ENCODE measurements at places on chromosomes 7 and 10.

DNA sequence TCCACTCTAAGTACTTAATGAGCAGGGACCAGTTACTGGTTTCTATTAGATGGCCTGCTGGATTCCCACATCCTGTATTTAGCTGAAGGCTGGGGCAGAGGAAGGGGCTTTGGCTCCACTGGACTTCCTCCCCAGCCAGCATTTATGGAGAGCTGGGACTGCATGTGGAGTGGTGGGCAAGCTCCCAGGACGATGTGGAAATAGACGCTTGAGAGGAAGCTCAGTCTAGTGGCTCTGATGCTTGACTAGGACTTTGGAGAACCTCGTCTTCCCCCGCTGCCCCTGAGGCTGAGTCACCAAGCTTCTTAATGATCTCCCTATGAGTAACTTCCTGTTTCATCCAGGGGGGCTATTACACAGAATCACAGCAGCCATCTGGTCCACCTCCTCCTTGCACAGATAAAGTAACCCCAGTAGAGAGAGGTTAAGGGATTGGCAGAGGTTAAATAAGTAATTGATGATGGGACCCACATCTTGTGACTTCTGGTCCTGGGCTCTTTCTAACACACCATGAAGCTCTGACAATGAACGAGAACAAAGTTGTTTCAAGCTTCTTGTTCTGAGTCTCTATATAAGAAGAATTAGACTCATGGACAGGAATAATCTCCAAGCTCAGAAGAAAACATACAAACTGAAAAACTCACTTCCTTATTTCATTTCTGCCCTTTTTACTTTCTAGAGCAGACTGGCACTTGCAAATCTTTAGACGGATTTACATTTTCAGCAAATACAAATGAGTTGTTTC lies 126.2 kb downstream of the PRPF18 start:
- no peak for DNase-seq

DNA sequence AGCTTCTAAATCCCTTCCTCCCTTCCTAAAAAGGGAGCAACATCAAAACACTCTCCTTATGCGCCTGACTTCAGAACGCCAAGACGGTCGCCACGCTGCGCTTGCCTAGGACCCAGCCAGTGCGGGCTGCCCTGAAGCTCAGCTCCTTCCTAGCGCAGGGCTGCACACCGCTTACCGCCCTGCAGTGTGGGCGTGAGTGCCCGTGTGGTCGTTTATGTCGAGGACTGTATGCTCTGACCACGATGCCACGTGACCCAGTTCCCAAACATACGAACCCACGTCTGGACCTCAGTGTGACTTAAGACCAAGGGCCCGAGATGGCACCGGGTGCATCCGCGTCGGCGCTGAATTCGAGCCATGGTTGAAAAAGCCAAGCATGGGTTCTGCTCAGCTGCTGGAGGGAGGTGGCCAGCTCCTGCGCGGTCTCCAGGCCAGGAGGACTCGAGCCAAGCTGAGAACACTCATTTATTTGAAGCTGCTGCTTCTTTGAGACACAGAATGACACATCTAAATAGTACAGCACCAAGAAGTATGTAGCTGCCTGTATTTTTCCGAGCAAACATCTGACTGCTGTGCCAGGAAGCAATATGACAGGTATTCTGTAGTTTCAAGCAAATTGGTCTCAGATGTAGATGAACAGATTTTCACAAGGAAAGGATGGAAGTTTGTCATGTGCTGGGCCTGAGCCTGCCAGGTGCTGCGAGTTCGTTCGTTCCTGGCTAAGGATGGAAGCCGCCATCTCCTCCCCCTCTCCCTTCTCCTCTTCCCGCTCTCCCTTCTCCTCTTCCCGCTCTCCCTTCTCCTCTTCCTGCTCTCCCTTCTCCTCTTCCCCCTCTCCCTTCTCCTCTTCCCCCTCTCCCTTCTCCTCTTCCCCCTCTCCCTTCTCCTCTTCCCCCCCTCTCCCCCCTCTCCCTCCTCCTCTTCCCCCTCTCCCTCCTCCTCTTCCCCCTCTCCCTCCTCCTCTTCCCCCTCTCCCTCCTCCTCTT lies 184.7 kb downstream of the EBF3 start:
- DNase-seq = no peak

- DNase-seq = no peak
Measured at GRCh38 chr7:34165927-34166550, 260.7 kb downstream of the BMPER start.

GRCh38 chr7:72409638-72410015 lies 2.5 kb downstream of the CALN1 start:
- no peak for DNase-seq

DNA sequence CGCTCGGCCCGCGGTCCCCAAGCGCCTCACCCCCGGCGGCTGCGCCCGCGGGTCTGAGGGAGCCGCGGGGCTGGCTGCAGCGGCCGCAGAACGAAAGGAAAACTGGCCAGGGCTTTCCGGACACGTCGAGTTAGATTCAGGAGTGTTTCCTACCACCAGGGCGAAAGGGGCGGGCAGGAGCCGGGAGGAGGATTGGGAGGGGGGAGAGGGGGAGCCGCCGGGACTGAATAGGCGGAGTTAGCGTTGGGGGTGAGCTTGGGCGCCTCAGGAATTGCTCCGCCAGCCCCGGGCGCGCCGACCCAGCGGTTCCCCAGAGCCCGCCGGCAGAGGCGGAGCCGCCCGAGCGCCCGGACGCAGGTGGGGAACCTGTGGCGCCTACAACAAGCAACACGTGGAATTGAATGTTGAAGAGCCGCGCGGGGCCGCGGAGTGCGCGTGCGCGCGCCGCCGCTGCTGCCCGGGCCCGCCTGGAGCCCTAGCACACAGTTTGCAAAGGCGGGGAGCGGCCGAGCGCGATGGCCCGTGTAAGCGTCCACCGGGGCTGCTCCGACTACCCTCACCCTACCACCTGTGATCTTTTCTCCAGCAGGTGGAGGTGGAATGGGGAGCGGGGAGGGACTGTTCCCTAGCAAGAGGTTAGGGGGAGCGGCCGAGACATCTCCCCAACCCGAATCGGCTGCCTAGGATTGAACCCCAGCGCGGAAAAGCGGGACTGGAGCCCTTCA lies at the start of gene CADPS2:
TSS of gene CADPS2 (minus strand) at position 104 of the 725 bp plus-strand sequence. CDS start 123 bp downstream, outside the sequence.
- peak; percentile 52 for DNase-seq

- no peak for DNase-seq
Measured at GRCh38 chr10:102231357-102232318, 5.5 kb downstream of the ELOVL3 start.

DNA sequence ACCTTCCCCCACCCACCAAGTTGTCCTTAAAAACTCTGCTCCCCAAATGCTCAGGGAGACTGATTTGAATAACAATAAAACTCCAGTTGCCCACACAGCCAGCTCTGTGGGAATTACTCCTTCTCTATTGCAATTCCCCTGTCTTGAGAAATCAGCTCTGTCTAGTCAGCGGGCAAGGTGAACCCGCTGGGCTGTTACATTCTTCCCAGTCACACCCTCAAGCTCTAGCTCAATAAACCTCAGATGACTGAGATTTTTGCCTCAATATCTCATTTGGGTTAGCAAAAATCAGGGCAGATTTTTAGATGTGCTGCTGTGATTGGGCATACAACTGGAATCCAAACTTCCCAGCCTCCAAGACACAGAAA lies 32.9 kb downstream of the SVOPL start:
- no peak for DNase-seq

DNA sequence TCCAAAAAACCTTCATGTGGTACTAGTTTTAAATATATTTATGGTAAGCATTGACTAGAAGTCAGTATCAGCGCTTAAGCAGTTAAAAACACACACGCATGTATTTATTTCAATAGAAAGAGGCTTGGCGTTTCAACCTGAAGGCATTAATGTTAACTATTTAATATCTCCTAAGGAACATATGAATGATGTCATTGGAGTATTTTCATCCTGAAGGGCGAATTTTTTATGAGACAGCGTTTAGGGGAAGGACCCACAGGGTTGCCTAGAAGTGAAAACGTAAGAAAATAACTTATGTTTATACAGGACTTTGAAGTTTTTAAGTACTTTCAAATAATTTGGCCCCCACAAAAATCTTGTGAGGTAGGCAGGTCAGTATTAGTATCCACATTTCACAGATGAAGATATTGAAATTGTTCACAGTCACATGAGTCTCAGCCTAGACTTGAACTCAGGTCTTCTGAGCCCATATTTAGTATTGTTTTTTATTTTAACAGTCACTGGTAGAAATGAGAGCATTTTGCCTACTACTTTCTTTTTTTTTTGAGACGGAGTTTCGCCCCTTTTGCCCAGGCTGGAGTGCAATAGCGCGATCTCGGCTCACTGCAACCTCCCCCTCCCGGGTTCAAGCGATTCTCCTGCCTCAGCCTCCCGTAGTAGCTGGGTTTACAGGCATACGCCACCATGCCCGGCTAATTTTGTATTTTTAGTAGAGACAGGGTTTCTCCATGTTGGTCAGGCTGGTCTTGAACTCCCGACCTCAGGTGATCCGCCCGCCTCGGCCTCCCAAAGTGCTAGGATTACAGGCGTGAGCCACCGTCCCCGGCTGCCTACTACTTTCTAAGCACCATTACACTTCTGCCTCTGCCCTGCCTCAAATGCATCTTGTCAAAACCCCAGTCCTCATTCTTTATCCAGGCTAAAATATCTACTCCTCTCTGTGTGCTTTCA lies 1.8 kb downstream of the SLK start:
- no peak for DNase-seq

DNA sequence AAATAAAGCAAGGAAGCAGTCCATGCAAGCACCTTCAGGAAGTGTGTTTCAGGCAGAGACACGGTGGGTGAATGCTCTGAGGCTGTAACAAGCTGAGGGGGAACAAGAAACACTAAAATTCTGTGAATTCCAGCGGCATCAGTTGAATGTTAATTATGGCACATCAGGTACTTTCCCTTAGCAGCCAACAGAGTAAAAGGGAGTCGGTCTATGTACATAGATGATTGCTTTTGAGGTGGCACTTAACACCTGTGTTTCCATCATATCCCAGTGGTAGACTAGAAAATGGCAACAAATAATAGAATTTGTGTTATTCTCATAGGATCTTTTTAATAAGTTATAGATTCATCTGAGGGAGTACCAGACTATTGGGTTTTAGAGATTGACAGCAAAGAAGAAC lies 481.0 kb upstream of the KLF6 start:
- no peak for DNase-seq

DNA sequence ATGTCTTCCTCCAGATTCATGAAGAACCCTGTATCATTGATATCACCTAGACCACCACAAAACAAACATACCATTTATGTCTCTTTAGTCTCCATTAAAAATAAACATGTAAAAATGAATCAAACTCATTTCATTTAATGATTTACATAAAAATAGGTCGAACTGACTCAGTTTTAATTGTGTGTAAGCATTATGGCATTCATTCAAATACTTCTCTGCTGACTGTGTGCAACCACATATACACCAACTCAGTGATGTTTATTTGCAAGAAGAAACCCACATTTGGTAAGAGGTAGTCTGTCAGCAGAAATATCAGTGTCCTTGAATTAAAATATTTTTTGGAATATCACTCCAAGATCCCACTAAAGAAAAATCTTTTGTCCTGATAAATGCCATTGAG lies 30.5 kb downstream of the ABCB1 start:
- no peak for DNase-seq

GRCh38 chr10:128242641-128243040 lies 116.4 kb upstream of the MKI67 start:
- no peak for DNase-seq

DNA sequence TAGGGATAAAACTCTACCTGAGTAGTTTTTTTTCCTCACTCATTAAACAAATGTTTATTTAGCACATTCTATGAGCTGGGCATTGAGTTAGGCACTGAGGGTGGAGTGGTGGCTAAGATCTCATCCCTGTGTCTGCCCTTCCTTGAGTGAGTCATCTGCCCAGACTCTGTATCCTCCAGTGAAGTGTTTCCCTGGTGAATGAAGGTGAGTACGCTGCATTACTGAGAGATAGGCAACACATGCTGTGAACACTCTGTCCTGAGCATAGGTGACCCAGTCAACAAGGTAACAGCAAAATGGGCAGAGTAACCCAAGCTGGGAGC lies 5.8 kb downstream of the PITX3 start:
- no peak for DNase-seq

DNA sequence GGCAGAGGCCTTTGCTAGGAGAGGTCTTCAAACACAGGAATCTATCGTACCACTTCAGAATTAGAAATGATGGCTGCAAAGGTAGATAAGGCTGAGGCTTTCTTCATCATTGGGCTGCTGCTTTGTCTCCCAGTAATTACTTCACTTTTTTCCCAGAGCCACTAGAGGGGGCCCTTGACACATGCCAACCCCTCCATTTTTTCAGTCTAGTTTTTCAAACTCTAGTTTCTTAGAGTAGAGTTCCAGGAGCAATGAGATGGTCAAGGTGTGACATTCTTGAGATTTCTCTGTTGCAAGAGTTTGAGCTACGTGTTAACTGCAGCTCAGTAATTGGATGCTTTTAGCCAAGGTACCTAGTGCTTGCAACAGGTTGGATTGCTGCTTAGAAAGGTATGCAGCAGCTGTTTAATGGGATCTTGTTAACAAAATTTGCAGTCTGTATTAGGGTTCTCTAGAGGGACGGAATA lies 33.8 kb upstream of the RBM20 start:
- DNase-seq = peak; percentile 30

DNA sequence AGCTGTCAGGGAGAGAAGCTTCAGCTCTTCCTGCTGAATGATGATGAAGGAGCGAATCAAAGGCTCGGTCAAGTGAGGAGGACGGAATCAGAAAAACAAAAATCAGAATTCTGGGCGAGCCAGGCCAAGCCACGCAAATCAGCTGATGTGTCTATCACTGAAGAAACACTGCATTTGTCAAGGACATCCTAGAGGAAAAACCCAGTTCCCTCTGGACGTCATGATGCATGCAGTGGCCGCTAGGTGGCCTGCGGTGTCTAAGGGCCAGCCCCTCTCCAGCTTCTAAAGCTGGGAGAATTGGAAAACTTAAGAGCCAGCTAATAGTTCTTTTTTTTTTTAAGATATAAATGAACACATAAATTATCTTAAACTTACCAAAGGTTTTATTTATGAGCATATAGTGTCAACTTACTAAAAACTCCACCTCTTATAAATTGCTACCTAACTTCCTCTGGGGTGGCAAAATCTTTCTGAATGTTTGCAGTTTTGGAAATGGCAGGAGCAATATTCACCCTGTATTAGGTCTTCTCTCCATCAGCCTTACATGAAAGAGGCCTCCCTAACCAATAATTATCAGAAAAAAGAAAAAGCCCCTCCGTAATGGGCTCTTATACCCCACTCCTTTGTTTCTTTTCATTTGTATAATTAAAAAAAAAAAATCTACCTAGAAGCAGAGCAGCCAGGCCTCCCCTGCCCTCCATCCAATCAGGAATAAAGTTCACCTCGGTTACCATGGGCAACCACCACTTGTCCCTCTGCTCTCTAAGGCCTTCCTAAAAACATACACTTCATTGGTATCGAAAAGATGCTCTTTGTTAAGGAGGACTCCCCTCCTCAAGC lies 186.8 kb downstream of the USP6NL start:
- DNase-seq = no peak

- no peak for DNase-seq
Measured at GRCh38 chr10:8056871-8057331, 2.4 kb downstream of the GATA3 start.

DNA sequence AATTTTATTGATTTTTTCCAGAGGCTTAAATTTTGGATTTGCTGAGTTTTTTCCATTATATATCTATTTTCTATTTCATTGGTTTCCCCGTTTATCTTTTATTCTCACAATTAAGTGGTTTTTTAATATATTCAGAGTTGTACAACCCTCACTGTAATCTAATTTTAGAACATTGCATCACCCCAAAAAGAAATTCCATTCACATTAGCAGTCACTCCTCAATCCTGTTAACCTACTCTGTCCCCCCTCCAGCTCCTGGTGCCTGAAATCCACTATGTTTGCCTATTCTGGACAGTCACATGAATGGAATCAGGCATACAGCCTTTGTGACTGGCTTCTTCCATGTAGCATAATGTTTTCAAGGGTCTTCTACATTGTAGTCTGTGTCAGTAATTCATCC lies 55.8 kb upstream of the ITGA8 start:
- DNase-seq = no peak

GRCh38 chr10:97336006-97336405 lies 1.5 kb upstream of the FRAT2 start:
- DNase-seq = no peak
